Activated CD8-positive, alpha-beta T cell treated with anti-CD3 and anti-CD28 coated beads, Interleukin-2, amount 10 ng/mL, durations not matched to agents 7 days and 5 days (primary cell): ENCODE measurements at places on chromosomes 12 and 14.

GRCh38 chr12:131123817-131124216 is 170.1 kb downstream of the ADGRD1 start:
- DNase-seq: no peak

GRCh38 chr14:62844546-62844945 is 200.7 kb downstream of the KCNH5 start:
- DNase-seq: no peak

GRCh38 chr12:96064271-96064670 is 28.9 kb upstream of the LTA4H start:
- no peak for DNase-seq

GRCh38 chr12:54418441-54419087 is 502 bp downstream of the ITGA5 start:
- no peak for DNase-seq

DNA sequence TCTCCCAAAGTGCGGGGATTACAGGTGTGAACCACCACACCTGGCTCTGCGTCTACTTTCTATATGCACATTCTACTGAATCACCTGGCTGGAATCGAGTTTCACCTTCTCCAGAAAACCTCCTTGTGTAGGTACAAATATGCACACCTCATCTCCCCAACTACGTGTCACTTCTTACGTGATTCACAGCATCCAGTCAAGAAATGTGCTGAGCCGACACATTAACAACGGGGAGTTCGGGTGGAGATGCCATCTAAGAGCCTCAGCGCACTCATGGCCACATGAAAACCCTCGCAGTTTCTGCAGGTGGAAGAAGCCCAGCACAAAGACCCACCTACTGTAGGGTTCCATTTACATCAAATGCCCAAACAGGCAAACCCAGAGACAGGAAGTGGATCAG is 29.3 kb downstream of the P2RX2 start:
- no peak for DNase-seq

DNA sequence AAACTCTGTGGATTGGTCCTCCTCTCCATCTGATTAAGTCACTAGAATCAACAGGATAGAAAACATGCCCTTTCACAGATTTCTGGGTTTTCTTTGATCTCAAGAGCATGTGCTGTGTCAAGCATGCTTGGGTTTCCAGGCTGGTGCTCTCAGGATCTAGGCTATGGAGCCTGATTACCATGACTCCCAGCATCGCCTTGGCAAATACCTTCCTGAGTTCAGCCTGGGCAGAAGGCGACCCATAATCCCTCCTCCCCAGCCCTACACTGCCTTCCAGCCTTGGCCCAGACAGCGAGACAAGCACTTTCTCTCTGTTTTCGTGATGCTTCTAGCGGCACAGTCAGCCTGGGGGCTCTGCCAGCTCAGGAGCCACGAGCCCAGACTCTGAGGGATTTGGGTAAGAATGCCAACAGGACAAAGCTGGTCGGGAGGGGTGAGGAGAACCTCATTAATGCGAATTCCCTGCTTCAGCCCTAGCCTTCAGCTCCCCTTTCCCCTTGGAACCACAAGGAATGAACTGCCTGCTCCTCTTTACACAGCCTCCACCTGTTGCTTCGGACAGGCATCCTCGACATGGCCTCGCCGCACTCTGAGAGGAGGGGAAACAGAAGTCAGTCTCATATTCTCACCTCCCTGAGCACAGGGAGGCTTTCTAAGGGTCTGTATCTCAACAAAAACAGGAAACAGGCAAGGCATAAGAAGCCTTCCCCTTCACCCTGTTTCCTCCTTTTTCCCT is 227.1 kb downstream of the MSRB3 start:
- DNase-seq: no peak

- no peak for DNase-seq
These were observed 406 bp downstream of the IL23A start for GRCh38 chr12:56339158-56339422.

GRCh38 chr14:85596562-85596961 is 66.6 kb downstream of the FLRT2 start:
- DNase-seq: no peak

- DNase-seq: no peak
These were observed 35.8 kb upstream of the ASPG start for GRCh38 chr14:104049576-104050240.

DNA sequence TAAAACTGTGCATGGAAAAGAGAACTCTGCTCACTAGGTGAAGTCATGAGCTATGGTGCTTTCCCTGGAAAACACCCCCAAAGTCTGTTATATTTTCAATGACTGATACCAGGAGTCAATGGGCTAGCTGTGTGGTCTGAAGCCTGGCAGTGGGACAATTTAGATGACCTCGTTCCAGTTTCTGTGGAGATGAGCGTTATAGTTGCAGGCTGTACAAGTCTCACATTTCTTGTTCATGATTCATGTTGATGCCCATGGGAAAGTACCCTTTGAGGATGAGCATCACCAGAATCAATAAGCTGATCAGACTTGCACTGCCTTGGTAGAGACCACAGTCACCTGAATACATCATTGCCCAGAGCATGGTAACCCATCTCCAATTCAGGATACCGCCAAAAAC is 70.7 kb downstream of the NOVA1 start:
- no peak for DNase-seq

DNA sequence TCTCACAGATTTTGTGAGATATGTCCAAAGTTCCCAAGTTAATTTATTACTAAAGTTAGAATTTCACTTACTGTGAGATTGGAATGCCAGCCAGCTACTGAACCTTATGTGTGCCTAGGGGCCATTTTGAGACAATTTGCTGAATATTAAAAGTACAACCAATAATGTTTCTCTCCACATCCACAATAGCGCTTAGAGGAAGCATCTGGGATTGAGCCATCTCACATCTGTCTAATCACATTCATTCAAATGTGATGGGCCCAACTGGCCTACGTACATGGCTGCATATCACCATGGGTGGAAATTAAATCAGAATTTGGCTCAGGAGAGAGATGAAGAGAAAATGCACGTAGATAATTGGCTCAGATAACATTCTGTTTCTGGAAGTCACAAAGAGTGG is 1294.0 kb downstream of the AACS start:
- no peak for DNase-seq

GRCh38 chr14:34325493-34325892 is 136.5 kb downstream of the SPTSSA start:
- no peak for DNase-seq

DNA sequence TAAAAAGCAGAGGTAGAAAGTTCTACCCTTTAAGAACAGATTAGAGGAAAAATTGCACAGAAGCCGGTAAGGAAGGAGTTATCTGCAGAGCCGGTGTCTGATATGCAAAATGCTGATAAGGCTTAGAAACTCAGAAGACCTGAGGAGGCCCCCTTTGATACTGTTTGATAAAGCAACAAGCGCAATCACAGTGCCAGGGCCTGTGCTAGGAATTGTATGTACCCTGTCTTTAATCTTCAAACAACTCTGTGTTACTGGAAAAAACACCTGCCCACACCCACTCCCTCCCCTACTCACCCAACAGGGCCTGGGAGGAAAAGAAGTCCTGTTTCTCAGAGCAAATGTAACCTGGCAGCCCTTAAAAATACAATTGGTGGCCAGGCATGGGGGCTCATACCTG is 112.7 kb upstream of the FUT8 start:
- DNase-seq: no peak

DNA sequence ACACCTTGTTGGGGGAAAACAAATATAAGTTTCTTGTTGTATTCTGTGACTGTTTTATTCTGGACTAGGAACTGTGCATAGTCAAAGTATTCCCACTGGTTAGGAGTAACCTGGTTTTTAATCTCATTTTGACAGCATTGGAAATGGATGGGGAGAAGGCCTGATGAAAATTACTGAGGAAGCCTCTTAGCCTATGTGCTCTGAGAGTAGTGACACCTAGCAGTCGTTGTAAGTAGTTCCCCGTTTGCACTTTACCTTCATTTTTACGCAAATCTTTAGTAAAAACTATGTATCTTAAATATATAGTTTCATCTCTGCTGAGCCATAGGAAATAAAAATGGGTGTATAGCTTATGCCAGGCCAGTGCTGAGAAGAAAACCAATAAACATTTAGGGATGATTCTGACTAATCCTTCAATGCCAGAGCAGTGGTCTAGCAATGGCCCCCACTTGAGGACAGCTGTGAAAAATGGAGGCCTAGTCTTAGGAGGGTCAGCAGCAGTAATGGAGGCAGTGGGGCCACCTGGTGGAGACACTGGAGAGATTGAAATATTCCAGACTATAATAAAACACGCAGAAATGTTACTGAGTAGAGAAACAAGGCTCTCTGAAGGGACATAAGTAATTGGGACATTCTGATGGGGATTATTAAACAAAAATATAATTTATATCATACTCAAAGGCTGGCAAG is 133.2 kb upstream of the NOVA1 start:
- DNase-seq: no peak

DNA sequence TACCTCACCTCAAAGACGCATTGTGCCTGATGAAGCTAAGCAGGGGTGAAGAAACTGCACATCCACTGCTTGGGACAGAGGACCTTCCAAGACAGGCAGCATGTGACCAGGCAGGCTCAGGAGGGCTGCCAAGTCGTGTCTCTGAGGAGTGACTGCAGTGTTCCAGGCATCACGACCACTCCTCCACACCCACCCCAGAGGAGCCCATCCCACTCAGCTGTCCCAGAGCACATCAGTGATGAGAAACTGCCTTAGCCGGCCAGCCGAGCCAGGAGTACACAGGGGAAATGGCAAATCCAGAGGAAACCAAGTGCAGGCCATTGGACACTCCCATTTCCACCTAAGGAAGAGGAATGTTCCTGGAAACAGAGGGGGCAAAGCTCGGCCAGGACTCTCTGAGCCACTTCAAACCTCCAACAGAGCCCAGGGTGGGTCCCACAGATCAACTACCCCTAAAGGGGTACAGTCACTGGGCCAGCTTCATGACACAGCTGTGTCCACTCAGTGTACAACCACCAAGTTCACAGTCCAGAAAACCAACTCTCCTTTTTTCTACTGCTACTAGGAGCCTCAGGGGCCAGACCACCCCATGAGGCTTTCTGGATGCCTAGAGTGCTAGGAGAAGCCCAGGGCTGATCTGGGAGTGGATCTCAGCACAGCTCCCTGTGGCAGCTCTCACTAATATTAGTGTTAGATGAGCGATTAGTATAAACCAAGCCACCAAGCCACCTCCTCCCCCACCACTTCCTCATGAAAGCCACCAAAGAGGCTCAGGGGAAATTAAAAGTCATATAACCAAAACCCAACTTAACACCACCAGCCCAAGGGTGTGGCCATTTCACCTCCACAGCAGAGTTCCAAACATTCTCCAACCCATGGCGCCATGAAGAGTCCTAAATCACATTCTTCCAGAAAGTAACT is 15.4 kb downstream of the PXN start:
- DNase-seq: peak; percentile 72
